ENCODE measurements at places on chromosomes 2 and 18.

- DNase-seq: no peak
These were observed 110.0 kb upstream of the ZEB2 start for GRCh38 chr2:144629935-144630334.

DNA sequence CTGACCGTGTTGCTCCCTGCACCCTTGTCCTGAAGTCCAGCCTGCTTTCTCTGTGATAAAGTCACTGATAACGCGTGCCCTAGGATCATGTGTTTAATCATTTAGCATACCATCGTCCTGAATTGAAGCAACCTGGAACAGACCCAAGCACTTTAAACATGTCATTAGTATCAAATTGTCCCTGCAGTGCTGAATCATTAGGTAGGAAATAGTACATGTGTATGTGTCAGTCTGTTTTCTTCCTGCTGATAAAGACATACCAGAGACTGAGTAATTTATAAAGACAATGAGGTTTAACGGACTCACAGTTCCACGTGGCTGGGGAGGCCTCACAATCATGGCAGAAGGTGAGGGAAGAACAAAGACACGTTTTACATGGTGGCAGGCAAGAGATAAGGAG is 2.8 kb downstream of the ASB18 start:
- DNase-seq: no peak

DNA sequence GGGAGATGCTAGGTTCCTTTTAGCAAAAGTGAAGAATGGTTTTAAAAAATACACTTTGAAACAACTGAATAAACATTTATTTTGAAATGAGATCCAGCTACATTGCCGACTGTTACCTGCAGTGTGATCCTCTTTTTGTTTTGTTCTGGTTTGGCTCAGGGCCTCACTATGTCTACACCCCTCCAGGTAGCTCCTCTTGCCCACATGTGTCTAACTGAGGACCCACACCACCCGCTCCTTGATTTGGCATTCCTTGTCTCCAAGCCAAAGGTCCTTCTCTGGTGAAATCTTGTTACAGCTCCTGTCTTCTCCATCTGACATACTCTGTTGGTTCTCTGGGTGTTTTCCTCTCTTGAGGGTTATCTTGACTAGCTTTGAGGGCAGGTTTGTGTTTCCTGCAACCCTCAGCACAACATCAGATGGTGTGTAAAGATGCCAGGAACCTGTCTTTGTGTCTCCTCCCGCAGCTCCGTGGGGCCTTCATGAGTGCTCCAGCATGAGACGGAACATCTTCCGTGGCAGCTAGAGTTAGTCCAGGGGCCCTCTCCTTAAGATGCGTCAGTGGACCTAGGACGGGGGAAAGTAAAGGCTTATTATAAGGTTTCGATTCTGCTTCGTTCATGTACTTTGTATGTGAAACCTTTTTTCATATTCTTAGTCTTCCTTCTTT is 32.1 kb downstream of the MAP4K4 start:
- DNase-seq: no peak

DNA sequence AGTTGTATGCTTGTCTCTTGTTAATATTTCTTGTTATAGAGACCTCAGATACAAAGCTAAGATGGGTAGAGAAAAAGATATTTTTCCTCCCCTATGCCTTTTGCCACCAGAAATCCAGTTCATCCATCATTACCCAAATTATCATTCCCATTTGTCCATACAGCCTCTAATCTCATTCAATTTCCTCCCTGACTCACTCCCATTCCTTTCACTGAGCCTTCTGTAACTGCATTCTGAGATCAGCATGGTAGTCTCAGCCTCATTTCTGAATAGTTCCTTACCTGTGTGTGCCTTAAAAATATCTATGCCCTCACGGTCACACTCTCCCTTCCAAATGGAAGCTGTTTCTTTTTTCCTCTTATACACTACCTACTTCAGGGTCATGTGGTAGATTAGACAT is 15.7 kb upstream of the PIK3C3 start:
- DNase-seq: no peak

- no peak for DNase-seq
These were observed 249.0 kb downstream of the TRIB2 start for GRCh38 chr2:12965540-12966269.
